ENCODE measurements at places on chromosomes 7 and 10. TPM values are rescaled to one million over a fixed set of nuclear protein-coding genes. Genes with fewer than 3 reads are reported as not detected.
A peak's percentile ranks its signal among the peaks of the same experiment; 100 is the strongest.

DNA sequence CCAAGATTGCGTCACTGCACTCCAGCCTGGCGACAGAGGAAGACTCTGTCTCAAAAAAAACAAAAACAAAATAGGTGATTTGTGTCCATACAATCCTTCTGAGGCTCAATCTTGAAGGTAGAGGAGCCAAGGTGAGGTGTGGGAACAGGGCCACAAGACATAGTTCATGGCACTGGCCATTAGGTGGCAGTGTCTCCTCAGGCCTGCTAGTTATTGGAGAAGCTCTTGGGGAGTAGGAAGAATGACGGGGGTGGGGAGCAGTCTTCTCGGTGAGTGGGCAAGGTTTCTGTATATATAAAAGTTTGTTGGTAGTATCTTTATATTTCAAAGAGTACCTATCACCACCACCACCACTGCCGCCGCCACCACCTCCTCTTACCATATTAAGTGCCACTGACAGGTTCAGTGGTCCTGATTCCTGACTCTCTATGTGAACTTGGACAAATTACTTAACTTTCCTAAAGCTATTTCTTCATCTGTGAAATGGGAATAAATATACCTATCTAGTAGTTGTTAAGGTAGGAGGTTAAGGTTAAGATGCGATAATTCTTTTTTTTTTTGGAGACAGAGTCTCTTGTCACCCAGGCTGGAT is 24.0 kb downstream of the CCSER2 start:
- DNase-seq: peak; percentile 59

Gene TAS2R3
- 1.3 TPM for total RNA-seq

- DNase-seq: no peak
Observed at GRCh38 chr7:126856691-126857291, 395.9 kb downstream of the GRM8 start.

Gene PCBD1
- 35.2 TPM for total RNA-seq

- DNase-seq: no peak
Observed at GRCh38 chr10:99276848-99277486, 41.3 kb upstream of the HPSE2 start.

- DNase-seq: peak; percentile 82
Observed at GRCh38 chr7:1458683-1459511, at the start of gene MICALL2. TSS of gene MICALL2 (minus strand) at chr7:1459470. CDS start at chr7:1459326, 144 bp downstream.

DNA sequence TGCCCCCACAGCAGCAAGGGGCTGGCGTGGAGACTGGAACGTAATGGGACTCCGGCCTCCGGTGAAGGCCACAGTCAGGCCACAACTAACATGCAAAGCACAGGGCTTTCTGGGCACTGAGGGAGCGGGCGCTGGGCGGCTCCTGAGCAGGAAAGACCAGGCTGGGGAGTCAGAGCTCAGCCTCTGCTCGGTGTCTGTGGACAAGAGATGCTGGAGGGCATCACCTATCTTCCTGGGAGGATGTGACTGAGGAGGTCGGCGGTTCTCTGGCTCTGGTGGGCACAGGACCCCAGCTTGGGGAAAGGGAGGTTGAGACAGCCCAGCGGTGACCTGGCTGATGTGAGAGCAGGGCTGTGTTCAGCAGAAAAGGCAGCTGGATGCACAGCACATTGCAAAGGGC is 11.7 kb downstream of the CNPY1 start:
- DNase-seq: no peak

DNA sequence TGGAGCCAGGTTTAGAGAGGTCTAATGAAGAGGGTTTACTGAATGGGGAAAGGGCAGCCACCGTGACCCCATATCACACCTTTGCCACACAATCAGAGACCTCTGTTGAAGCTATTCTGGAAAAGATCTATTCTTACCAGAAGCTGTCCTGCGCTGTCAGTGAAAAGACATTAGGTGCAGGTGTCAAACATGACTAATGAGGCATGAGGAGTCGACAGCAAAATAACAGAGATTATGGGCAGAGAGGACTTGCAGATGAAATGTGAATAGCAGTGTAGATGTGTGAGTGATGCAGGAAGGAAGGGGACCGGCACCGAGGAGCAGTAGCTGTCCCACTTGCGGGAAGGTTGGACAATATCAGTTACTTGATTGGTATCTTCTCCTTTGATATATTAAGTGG is 627.7 kb upstream of the GALNT17 start:
- no peak for DNase-seq

Gene ALOX5
- total RNA-seq: not detected

Gene CFAP46
- 0.66 TPM for total RNA-seq

- DNase-seq: no peak
Observed at GRCh38 chr10:8424555-8425211, 370.2 kb downstream of the GATA3 start.

GRCh38 chr7:28236560-28236959 is 56.0 kb upstream of the JAZF1 start:
- no peak for DNase-seq

Gene PDK4
- total RNA-seq: 3.1 TPM

Gene OR9A2
- total RNA-seq: not detected

Gene OR2A5
- total RNA-seq: not detected

GRCh38 chr10:114031073-114031972 is 12.3 kb upstream of the ADRB1 start:
- no peak for DNase-seq

DNA sequence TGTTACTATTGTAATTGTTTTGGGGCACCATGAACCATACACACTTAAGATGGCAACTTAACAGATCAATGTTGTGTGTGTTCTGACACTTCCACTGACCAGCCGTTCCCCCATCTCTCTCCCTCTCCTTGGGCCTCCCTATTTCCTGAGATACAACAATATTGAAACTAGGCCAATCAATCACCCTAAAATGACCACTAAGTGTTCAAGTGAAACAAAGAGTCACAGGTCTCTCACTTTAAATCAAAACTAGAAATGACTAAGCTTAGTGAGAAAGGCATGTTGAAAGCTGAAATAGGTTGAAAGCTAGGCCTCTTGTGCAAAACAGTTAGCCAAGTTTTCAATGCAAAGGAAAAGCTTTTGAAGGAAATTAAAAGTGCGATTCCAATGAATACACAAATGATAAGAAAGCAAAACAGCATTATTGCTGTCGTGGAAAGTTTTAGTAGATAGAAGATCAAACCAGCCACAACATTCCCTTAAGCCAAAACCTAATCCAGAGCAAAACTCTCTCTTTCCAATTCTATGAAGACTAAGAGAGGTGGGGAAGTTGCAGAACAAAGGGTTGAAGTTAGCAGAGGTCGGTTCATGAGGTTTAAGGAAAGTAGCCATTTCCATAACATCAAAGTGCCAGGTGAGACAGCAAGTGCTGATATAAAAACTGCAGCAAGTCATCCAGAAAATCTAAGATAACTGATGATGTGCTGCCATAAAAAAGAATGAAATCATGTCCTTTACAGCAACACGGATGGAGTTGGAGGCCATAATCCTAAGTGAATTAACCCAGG is 90.6 kb downstream of the MTPN start:
- no peak for DNase-seq
